Left lung (tissue), 14 donors: ENCODE measurements at places on chromosomes 5 and 9. TPM values are rescaled to one million over a fixed set of nuclear protein-coding genes. Genes with fewer than 3 reads are reported as not detected.

- DNase-seq, result no peak
Observed at GRCh38 chr5:68365889-68366288, 150.3 kb downstream of the PIK3R1 start.

DNA sequence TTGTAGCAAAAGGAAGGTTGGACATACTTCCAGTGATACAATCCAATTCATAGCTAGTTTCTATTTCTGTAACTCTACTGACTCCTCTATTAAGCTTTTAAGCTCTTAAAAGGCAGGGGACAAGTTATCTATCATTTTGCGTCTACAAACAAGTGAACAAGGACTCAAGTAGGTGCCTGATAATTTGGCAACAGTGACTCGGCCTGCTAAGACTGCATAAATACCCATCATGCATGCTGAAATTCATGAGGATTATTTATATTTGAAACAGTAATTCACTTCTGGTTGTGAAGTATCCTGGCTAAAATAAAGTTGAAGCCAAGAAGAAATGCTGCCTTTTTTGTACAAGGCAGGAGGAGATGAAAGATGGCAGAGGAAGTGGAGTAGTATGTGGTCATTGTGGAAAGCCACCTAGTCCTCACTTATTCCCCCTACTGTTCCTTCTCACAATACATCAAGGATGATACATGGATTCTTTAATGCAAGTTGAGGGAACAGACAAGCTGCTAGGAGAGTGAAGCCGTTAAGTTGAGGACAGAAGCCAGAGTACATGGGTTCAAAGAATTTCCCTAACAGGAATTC is 74.0 kb downstream of the MRPS27 start:
- DNase-seq, result no peak

DNA sequence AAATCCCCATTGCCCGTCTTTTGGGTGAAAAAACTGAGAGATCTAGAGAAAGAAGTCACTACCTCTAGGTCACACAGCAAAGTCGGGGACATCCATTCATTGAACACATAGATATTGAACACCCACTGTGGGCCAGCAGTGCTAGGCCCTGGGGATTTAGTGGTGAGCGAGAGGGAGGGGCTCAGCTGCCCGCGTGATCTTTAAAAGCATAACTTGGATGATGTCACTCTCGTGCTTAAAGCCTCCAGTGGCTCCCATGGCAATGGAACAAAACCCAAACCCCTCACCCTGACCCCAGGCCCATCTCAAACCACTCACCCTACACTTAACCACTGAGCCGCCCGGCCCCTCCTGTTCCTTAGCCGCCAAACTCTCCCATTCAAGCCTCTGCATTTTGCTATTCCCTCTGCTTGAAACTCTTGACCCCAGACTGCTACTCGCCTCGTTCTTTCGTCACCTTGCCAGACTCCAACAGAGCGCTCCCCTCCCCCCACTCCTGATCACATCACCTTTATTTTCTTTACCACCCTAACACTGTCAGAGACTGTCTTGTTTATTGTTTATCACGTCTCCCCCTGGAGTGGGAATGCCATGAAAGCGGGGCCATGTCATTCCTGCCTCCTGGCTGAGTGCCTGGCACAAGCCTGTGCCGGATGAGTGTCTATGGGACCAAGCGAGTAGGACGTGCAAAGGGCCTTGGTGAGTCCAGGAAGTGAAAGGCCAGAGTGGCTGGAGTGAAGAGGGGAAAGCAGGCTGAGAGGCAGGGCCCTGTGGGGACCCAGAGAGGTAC is 710 bp upstream of the PIP5KL1 start:
- DNase-seq, result peak; percentile 76

- DNase-seq, result no peak
Observed at GRCh38 chr5:10447041-10447440, 5.4 kb downstream of the ROPN1L start.

The TMOD1 gene
- total RNA-seq, result 6.0 TPM

- no peak for DNase-seq
Observed at GRCh38 chr5:180813420-180813819, 10.8 kb upstream of the MGAT1 start.

DNA sequence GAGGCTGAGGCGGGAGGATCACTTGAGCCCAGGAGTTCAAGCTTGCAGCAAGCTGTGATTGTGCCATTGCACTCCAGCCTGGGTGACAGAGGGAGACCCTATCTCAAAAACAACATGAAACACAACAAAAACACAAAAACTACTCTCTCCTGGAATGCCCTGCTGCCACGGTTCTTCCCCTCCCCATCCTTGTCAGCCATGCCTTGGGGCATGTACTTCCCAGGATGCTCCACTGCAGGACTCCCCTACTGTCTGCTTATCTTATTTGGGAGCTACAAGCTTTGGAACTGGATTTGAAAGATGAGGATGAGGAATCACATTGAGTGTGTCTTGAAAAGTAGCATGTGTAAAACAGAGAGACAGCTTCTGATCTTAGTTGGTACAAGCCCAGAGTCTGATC is 40.1 kb upstream of the KIAA1958 start:
- DNase-seq, result no peak

The CDH6 gene
- 9.3 TPM for total RNA-seq

The ANGPTL2 gene
- 22.7 TPM for total RNA-seq

DNA sequence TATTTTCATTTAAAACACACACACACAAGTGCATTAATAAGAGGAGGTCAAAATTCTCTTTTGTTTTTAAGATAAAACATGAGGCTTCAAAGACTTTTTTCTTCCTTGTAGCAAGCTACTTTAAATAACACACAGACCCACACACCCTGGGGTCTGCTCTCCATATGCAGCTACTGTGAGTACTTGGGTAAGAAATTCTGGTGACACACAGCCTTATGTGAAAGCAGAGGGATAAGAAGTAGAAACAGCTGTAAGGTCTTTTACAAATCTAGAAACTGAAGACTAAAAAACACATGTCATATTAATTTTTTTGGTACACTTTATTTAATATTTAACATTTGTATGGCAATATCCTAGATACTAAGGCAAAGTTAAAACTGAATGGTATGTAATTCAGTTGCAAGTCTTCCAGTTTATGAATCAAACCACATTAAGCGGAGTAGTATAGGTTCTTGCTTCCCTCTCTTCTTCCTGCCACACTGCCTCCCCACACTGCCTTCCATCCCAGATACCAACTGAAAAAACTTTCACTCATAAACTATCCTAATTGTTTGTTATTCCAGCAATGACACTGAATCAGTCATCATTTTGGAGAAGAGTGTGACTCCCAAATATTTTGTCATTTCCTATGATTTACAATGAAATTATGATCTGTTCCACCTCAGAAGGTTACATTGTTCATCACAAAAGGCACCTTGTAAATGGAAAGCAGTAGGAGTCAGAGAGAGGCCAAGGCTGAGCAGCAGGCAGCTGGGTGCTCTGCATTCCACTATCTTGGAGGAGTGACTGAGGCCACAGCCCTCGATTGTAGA is 92.0 kb downstream of the PLCXD3 start:
- DNase-seq, result no peak

DNA sequence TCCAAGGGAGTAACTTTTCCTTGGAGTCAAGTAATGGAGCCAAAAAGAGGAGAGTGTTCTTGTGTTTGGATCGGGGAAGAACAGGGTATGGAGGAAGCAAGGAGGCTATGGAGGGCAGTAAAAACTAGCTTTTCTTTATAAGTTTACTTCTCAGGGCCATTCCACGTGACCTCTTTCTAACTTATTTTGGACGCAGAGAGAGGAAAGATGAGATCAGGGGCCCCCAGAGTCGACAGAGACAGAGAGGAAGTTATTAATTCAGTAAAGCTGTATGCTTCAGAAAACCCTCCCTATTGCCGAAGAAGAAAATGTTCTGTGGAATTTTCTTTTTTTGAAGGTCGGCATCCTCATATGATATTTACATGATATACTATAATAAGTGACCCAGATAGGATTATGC is 233.8 kb upstream of the MPDZ start:
- peak; percentile 16 for DNase-seq

DNA sequence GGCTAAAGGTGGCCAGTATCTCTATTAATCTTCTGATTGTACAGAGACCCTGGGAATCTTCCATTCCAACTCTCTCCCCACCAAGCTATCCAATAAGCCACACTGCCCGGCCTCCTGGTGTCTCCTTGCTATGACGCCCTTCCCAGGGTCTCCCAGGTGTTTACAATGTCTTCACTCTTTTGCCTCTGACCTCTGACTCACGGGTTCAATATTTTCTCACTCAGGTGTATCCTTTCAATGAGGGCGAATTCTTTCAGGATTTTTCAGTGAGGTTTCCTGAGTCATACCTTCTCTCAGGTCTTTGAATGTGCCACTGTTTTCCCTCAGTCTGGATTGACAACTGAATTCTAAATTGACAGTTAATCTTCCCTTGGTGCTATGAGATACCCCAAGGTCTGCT is 53.7 kb upstream of the IRX4 start:
- no peak for DNase-seq

DNA sequence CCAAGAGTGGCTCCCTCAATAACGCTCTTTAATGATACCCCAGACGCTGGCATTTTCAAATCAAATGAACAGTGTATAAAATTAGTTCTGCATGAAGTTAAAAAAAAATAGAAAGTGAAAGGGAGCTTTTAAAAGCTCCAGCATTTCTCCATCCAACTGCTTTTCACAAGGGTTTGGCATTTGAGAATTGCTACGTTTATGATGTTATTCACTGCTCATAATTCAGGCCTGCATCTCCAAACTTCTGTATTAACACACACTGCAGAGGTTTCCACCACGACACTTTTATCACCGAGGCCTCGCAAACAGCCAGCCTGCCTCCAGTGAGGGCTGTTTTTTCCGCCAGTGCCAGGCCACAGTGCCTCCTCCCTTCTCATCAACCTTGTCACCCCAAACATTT is 205.5 kb upstream of the EFNA5 start:
- no peak for DNase-seq

DNA sequence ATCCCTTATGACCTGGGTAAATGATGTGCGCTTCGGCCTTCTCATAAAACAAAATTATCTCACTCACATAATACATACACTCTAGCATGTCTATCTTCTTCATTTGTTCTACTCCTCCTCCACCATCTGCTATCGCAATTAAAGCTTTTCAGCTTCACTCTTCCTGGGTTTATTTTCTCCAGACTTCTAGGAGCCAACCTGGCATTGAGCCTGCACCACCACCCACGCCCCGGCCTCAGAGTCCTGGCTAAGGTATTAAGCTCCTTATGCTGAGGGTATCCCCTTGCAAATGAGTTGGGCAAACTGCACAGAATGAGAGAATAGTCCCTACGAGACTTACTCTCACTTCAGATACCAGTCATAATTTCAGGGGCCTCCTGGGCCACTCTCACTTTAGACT is 236.1 kb upstream of the CDH12 start:
- no peak for DNase-seq

DNA sequence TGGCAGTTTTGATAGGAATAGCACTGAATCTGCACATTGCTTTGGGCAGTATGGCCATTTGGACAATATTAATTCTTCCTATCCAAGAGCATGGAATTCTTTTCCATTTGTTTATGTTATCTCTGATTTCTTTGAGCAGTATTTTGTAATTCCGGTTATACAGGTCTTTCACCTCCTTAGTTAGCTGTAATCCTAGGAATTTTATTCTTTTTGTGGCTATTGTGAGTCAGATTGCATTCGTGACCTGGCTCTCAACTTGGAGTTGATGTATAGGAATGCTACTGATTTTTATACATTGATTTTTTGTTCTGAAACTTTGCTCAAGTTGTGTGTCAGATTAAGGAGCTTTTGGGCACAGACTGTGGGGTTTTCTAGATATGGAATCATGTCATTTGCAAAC is 24.0 kb downstream of the TMEM161B start:
- no peak for DNase-seq

DNA sequence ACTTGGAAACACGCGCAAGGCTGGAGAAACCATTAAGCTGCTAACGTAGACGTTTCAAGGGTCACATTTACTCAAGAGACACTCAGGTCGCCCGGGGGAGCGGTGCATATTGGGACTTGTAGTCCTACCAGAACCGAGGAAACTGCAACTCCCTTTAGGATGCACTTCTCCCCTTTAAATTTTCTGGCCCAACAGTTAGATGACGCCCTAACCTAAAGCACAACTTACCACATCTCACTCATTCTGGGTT is 384 bp upstream of the DMXL1 start:
- no peak for DNase-seq

DNA sequence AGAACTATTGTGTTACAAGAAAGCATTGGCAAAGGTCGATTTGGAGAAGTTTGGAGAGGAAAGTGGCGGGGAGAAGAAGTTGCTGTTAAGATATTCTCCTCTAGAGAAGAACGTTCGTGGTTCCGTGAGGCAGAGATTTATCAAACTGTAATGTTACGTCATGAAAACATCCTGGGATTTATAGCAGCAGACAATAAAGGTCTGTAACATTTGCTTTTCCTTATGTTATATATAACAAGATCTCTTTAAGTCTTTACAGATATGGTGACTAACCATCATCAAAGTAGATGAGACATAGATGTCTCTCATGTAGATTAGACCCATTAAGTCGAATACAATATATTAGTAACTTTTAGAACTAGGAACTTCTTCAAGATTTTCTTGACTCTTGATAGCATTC is 33.0 kb downstream of the TGFBR1 start:
- DNase-seq, result no peak

GRCh38 chr5:175688352-175689146 is 30.7 kb downstream of the HRH2 start:
- peak; percentile 54 for DNase-seq

GRCh38 chr9:112866662-112867274 is 23.9 kb downstream of the SLC46A2 start:
- peak; percentile 59 for DNase-seq

DNA sequence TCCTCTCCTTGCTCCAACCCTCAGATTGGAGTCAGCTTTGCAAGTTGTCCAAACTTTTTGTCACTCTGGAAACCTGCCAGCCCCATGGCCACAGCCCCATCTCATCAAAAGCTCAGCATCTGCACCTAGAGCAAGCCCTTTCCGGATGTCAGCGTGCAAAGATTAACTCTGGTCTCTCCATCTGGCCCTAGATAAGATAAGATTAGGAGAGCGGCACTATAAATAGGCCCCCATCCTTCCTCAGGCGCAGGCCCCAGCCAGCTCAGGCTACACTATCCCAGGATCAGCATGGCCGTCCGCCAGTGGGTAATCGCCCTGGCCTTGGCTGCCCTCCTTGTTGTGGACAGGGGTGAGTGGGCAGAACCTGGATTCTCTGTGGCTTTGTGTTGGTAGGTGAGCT is at the start of gene SPINK4:
Gene SPINK4 (plus strand): TSS at position 247 of the 400 bp plus-strand sequence. CDS start 42 bp downstream, at position 289.
- DNase-seq, result no peak

DNA sequence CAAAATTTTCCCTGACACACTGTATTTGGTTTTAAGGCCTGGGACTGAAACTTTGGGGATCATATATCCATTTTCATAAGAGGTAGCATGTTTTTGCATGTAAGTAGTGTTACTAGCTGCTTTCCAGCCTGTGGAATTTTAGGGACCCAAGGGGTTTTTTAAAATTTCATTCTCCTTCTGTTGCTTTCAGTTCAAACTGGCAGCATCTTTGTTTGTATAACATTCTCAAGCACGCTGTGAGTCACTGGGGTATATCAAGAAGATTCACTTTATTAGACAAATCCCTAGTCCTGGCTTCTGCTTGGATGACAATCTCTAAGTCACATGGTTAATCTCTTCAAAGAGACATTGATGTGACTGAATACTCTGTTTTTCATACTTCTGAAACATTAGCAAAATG is 479.0 kb downstream of the CYLC2 start:
- DNase-seq, result no peak
